Endothelial cell of umbilical vein (primary cell): ENCODE measurements at places on chromosomes 2 and 18. TPM values are rescaled to one million over a fixed set of nuclear protein-coding genes. Genes with fewer than 3 reads are reported as not detected.

The LHCGR gene
- not detected in 2 replicates for total RNA-seq

GRCh38 chr18:70258243-70258642 is 30.6 kb upstream of the SOCS6 start:
- no peak for DNase-seq

DNA sequence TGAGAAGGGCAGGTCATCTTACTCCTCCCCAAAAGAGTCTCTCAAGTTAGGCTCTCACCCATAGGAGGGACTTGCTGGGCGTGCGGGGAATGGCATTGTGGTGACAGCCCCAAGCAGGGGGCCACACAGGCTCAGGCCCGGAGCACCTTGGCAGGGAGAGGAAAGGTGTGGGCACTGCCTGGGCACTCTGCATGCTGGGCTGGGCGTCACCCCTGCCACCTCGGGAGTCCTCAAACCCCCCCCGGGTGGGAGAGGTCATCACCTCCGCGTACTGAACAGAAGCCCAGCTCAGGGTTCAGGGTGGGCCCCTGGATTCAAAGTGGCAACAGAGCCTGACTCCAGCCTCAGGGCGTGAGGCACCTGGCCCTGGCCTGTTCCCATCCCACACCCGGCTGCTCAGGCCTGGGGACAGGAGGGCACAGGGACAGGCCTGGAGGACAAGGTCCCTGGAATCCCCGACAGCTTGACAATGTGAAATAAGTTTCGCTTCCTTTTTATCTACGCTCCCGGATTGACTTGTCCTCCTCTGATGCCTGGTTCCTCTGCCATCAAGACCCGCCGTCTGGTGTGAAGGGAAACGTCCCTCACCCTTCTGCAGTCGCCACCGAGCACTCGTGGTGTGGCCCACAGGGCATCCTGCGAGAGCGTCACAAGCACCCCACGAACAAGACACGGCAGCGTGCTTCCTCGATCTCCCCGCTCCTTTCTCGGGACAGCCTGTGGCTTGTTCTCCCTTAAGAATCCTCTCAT is 97.8 kb downstream of the HDAC4 start:
- no peak for DNase-seq

The IL1RN gene
- total RNA-seq, result not detected in 2 replicates

The CDH7 gene
- total RNA-seq, result not detected in 2 replicates
